ENCODE measurements at places on chromosomes 7 and 10. TPM values are rescaled to one million over a fixed set of nuclear protein-coding genes. Genes with fewer than 3 reads are reported as not detected.

- no peak for DNase-seq
Observed at GRCh38 chr7:106866298-106867281, 1.5 kb downstream of the PIK3CG start.

DNA sequence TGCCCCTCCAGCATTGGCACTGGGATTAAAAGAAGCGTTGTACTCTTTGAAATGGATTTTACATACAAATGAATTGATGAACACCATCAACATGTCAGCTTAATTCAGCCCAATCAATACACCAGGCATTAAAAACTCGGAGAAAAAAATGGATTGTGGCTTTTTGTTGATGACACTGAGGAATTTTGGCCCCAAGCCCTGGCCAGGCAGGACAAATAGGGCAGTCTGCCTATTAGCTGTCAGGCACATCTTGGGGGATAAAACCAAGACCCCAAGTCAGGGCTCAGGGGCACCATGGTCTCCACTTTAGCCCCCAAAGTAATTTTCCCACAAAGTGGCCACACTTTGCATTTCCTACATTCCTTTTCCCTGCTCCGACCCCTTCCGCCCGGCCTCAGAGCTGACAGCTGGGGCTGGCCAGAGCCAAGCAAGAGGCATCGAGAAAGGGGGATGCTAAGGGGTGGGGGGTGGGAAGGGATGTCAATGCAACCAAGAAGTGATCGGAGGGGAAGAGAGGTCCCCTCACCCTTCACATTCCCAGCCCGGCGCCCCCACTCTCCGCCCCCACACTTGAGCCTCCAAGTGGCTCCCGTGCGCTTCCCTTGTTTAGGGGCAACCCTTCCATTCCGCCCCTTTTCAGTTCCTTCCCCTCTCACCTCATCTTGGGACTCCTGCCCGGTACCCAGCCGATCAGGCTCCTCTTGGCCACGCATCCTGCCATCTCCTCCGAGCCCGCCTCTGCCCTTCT lies 711 bp downstream of the HIP1 start:
- no peak for DNase-seq

DNA sequence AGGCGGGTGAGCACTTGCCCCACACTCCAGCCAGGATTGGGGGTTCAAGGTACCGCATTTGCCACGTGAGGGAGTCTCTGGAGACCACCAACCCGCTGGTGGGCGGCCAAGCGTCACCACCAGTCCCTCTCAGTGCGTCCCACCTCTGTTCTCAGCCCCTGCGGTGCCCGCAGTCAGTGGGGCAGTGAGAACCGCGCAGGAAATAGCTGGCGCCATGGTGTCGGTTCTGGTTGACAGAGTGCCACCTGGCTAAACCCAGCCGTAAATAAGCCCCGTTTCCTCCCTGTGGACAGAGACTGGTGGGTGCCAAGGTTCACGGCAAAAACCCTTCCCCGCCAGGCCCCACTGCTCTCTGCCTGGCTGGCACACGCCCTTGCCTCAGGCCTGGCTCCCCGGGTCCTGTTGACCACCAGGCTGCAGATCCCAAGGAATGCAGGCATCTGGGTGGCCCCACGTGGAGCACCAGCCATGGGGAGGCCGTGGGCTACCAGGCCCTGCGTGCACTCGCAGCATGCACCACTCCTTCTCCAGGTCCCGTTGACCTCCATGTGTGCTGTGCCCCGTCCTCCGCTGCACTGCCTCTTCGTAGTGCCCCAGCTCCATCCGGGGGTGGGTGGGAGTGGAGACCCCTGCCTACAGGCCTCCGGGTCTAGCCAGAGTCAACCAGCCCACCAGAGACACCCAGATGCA lies 140.0 kb downstream of the LHPP start:
- peak; percentile 20 for DNase-seq

The OR2A5 gene
- total RNA-seq, result not detected

The PIP gene
- total RNA-seq, result not detected
